Stimulated activated CD8-positive, alpha-beta memory T cell treated with anti-CD3 and anti-CD28 coated beads, Interleukin-15, amount 100 ng/mL, for 1 hour (primary cell): ENCODE measurements at places on chromosomes 6 and 20.
A peak's percentile ranks its signal among the peaks of the same experiment; 100 is the strongest.

- DNase-seq = peak; percentile 41
Measured at GRCh38 chr6:31822036-31822821, 5.3 kb upstream of the HSPA1B start.

DNA sequence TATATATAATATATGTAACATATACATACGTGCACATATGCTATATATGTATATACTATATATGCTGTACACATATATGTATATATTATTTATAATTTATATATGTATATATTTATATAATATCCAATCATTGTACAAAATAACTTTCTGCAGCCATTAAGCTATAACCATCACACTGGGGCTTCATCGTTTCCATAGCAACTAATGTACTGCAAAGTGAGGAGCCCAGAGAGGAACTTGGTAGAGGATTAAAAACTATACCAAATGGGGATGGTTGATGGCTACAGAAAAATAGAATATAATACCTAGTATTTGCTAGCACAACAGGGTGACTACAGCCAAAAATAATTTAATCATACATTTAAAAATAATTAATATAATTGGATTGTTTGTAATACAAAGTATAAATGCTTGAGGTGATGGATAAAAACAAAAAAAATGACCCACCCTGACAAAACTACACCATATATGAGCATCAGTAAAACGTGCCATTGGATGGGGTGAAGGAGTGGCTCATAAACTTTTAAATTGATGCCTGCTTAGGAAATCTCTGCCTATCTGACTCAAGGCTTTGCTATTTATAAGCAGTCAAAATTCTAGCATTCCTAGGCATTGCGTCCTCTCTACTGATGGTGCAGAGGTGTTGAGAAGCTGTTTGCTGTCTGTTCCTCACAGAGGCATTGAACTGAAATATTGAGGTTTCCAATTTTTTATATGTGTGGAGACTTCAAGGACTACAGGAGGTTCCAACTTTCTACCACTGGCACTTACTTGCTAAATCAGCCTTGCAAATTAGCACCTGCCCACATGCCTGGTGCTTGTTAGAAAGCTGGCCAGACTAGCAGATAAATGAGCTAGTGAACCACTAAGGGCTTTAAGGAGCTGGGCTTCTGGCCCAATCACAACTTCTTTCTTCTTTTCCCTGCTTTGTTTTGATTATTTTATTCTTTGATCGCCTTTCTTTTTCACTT is 190.1 kb downstream of the SCP2D1 start:
- no peak for DNase-seq

DNA sequence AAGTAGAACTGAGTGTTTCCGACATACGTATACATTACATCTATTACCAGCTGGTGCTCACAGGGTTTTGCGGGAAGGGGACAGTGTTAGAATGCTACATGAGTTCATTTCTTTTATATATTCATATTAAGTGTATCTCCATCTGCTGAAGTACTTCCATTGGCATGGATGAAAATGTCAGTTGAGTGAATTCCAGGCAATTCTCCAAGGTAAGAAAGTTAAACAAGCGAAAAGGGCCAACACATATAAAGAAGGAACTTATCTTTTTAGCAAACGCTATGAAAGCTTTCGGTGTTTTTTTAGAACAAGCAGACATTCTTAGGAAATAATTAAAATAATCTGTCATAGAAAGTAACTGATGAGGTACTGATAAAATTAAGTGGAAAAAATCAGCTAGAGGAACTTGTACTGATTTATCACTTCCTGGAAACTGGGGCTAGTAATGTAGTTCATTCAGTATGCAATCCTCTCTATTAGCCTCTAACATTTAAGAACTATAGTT is 34.6 kb downstream of the RNF146 start:
- no peak for DNase-seq

GRCh38 chr20:20395903-20396568 is 28.1 kb downstream of the INSM1 start:
- DNase-seq = no peak

DNA sequence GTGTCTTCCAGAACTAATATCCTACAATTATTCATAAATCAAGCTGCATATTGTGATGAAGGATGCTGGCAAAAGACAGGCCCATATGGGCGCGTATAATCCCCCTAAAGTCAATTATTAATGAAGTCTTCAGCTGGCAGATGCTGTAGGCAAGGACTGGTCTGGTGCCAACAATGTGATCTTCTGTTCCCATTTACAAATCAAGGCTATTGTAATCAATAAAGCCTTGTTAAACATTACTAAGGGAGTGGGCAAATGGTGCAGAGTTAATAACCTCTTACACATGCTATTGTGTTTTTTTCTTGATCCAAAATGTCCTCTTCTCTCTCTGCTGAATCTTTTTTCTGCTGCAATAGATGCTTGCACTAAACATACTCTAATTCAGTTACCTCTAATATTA is 119.0 kb downstream of the ALDH8A1 start:
- no peak for DNase-seq

GRCh38 chr6:148231572-148231971 is 111.1 kb upstream of the SASH1 start:
- DNase-seq = no peak

DNA sequence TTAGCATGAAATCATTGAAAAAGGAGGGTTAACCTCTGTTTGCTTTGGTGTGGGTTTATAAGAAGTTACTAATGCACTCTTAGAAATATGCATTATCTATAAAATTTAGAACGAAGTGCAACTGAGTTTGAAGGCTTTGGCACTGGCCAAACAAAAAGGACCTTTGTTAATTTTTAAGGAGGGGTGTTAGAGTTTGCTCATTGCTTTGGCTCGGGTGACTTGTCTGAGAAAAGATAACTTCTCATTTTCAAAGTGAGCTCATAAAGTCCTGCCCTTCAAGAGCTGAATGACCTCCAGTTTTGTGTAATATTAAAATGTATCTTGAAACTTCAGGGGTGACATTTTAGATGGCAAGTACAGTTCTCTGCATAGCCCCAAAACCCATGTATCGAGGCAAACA is 25.9 kb downstream of the NEDD9 start:
- DNase-seq = no peak

GRCh38 chr20:43320536-43320935 is 130.8 kb upstream of the PTPRT start:
- no peak for DNase-seq

DNA sequence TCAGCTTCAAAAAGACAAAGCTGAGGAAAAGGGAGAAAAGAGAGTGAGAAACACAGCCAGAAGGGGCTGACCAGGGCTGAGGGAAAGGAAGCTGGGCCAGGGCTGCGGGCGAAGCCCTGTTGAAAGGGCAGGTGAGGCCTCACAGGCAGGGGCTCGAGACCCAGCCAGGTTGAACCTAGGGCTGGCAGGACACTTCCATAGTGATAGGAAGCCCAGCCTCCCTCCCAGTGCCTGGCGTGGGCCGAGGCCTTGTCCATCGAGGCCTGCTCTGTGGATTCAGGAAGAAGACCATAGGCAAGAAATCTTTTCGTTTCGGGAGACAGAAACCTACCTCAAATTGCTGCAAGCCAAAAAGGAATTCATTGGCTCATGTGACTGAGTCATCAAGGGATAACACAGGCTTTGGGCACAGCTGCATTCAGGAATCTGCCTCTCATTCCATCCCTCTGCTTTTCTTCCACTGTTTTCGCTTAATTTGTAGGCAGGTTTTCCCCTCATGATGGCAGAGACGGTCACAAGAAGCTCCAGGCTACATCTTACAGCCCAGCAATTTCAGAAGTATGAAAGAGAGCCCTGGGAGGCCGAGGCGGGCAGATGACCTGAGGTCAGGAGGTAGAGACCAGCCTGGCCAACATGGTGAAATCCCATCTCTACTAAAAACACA is 311.1 kb upstream of the SULF2 start:
- DNase-seq = no peak

- no peak for DNase-seq
Measured at GRCh38 chr6:63881791-63882190, 246.2 kb downstream of the PHF3 start.

DNA sequence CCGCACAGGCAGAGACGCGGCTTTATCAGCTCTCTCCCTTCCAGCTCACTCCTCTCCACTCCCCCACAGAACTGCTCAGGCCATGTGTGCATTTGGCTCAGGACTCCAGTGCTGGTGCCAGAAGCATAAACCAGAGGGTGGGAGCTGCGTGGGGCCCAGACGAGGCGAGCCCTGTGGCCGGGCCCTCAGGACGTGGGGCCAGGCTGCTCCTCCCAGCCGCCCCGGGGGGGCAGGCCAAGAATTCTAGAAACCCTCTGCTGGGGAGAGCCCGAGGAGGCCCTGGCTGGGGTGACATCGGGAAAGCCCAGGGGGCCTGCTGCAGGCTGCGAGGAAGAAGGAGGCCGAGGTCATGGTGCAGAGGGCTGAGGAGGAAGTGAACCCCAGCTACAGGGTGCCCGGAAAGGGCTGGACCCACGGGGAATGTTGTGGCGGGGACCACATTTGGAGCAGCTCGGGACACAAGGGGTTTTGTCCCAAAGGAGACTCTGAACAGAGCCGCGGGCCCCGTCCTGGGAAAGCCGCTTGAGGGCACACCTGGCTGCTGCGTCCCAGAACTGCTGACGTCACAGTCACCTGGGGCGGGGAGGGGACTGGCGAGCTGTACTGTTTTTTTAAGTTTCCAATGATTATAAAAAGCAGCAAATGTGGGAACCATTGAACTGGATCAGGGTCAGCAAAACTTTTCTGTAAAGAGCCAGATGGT is 107.1 kb downstream of the BANF2 start:
- DNase-seq = no peak

DNA sequence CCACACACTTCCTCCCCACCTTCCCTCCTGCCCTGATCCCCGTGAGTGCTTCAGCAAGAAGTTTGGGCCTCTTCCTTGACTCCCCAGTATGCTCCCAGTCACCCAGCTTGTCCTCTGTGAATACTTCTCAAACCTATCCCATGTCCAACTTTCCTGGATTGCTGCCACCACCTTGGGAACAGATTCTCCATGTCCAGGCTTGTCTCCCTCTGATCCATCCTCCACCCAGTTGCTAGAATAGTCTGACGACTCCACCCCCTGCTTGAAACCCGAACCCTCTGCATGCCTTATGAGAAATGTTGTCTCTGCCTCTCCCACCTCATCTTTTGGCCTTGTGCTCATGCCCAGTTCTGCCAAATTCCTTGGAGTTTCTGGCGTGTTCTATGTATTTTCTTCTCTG is 108.0 kb downstream of the PPP1R14C start:
- no peak for DNase-seq

DNA sequence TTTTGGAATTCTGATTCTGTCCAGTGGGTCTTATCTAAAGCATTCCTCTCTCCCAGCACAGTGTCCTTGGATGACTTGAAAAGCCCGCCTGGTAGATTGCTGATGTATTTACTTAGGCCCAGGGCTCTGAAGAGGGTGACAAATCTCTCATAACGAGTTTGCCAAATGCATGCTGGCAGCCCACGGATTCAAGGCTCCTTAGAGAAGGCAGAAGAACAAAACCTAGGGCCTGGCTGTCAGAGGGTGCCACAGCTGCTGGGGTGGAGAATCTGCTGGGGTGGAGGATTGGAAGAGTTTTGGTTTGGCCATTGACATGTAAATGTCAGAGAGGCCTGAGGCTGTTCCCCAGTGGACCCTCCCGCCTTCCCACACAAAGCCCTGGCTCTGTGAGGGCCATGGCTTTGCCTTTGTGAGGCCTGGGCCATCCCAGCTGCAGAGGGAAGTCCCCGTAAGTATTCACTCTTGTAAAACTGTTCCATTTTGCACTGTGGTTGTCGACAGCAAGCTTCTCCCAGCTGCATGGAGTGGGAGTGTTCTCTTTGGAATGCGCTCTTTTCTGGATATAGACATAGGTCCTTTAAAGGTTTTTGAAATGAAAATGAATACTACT is 50.3 kb downstream of the ANKRD6 start:
- DNase-seq = no peak

DNA sequence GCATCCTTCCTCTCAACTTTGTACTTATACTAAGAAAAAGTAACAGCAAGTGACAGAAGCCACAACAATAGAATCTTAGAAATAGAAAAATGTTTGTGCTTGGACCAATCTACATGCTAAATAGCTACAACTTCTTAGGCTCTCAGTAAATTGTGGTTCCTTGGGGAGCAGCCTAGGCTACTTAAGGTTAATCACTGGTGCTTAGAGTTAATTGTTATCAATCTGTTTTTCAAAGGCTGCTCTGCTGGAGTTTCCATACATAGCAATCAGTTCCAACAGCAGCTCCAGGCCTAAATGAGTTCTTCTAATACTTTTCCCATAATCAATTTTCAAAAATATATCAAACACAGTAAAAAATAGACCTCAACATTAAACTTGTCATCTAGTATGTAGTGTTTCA is 571.4 kb downstream of the EPHA7 start:
- no peak for DNase-seq

GRCh38 chr6:97040355-97040860 is 115.9 kb downstream of the KLHL32 start:
- no peak for DNase-seq

DNA sequence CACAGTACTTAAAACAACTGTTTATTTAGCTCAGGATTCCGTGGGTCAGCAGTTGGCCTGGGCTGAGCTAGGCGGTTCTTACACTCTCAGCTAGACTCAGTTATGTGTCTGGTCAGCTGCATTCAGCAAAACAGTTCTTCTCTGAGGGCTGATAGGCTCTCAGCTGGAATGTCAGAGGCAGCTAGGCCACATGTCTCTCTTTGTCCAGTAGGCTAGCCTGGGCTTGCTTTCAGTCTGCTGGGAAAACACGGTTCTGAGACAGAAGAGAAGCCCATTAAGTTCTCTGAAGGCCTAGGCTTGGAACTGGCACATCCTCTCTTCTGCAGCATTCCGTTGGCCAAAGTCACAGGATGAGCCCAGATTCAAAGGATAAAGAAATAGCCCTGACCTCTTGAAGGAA is 65.6 kb downstream of the TULP4 start:
- DNase-seq = no peak

DNA sequence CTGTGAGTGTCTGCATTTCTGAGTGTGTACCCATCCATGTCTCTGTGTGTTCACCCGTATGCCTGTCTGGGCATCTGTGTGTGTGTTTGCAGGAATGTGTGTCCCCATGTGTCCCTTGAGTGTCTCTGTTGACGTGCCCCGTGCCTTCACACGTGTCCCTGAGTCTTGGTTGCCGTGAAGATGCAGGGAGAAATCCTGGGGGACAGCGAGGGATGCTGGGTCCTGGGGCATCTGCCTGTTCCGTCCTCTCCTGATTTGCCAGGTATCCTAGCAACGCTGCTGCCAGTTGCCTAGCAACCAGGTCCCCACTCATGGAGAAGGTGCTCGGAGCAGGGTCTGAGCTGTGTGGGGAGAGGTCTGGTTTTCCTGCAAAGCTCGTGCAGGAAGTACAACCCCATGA is 6.0 kb upstream of the LKAAEAR1 start:
- DNase-seq = no peak

DNA sequence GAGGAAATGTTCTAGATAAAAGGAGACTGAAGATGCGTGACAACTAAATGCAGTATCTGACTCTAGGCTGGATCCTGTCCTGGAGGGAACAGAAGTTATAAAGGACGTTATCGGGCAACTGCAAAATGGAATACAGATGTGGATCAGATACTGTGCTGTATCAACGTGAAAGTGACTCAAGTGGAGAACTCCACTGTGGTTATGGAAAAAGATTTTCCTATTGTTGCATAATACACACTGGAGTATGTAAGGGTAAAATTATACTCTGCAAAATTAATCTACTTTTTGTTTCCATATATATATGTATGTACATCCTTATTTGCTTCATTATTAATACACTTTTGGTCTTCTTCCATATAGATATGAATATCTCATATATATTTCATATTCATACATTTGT is 654.0 kb downstream of the QKI start:
- no peak for DNase-seq
